Activated T-cell treated with anti-CD3 and anti-CD28 coated beads for 48 hours (primary cell): ENCODE measurements at places on chromosomes 12 and 14.

GRCh38 chr12:99253068-99253467 lies 394.5 kb upstream of the GARIN6 start:
- DNase-seq, result no peak

DNA sequence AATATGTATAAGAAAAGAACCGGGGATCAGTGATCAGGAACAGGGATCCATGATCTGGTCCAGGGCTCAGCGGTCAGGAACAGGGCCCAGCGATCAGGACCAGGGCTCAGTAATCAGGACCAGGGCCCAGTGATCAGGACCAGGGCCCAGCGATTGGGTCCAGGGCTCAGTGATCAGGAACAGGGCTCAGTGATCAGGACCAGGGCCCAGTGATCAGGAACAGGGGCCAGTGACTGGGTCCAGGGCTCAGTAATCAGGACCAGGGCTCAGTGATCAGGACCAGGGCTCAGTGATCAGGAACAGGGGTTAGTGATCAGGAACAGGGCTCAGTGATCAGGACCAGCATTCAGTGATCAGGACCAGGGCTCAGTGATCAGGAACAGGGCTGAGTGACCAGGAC lies 56.3 kb downstream of the TMEM121 start:
- DNase-seq, result no peak

DNA sequence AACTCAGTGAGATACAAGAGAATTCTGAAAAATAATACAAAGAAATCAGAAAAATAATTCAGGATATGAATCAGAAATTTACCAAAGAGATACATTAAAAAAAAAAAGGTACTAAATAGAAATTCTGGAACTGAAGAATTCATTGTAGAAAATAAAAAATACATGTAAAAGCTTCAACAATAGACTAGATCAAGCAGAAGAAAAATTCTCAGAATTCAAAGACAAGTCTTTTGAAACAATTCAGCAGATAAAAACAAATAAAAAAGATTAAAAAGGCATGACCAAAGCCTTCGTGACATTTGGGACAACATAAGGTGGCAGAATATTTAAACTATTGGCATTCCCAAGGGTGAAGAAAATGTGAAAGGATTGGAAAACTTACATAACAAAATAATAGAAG lies 133.1 kb upstream of the CNOT2 start:
- no peak for DNase-seq

DNA sequence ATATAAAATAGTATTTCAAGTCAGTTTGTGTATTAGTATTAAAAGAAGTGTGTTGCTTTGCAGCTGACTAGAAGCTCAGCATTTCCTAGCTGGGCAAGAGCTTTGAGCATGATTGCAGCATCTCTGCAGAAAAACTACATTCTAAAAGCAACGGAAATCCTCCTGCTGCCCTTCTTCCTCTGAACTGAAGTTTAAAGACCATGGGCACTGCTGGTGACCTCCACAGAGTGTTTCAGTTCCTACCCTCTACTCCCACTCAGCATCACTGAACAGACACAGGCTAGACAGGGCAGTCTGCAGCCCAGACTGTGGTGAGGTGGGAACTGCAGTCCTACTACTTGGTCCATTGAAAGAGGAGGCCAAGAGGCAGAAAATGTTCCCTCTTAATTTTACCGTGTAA lies 59.0 kb downstream of the FAR2 start:
- DNase-seq, result no peak
